ENCODE measurements at places on chromosomes 3 and 15.

DNA sequence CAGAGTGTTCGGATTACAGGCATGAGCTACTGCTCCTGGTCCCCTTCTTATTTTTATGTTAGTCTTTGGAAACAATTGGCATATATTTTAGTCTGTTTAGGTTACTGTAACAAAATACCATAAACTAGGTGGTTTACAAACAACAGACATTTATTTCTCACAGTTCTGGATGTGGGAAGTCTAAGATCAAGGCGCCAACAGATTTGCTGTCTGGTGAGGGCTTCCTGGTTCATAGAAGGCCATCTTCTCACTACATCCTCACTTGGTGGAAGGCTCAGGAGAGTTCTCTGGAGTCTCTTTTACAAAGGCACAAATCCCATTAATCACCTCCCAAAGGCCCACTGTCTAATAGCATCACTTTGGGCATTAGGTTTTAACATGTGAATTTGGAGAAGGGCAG lies 101.0 kb downstream of the APBA2 start:
- DNase-seq = no peak

- no peak for DNase-seq
These were observed 3.1 kb downstream of the CSRNP1 start for GRCh38 chr3:39150148-39150802.

GRCh38 chr15:64249406-64249805 lies 86.6 kb upstream of the PPIB start:
- no peak for DNase-seq

- DNase-seq = no peak
These were observed 660.0 kb downstream of the FHIT start for GRCh38 chr3:60591267-60591666.

DNA sequence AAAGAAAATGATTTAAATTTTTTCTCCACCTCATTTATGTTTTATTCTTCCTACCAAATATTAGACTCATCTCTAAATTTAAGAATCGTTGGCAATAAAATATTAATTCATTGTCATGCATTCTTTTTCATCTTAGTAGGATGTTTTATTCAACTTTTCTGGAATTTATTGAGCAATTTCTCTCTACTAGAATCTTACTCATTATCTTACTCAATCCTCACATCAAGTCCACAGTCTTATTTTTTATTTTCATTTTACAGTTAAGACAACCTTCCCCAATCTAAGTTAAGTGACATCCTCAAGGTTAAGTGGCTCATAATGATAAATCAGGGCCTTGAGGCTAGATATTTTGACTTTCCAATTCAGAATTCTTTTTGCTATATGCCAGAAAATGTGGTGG lies 15.9 kb upstream of the ALDH1A2 start:
- DNase-seq = peak; percentile 43

DNA sequence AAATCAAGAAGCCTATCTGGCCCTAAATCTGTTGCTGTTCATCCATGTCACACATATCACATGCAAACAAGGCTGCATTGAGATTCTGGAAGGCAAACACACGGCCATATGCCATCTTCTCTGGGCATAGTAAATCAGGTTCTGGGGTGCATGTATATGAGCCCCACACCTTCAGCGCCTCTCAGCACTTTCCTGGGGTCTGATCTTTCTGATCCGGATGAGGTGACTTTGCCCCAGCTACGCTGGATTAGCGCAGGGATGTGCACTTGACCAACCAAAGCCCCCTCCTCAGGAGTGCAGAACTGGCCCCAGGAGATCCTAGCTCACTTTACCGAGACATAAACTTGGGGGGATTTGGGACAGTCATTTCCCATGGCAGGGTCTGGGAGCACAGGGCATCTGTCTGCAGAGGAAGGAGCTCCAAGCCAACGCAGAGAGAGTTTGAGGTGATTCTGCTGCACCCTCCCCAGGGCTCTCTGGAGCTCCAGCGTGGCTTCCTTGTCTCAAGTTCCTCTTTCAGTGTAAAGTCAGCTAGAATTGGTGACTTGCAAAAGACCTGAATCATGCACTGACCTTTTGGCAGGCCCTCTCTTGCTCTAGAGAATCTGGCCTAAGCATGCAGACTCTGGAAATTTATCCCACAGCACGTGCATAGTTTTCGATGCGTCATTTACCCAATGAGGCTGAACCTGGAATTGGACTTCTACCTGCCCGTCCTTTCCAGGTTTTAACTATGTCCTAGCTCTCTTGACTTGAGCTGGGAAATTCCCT lies 63.5 kb upstream of the KLF13 start:
- no peak for DNase-seq

GRCh38 chr3:177483182-177483967 lies 286.1 kb upstream of the TBL1XR1 start:
- DNase-seq = no peak

DNA sequence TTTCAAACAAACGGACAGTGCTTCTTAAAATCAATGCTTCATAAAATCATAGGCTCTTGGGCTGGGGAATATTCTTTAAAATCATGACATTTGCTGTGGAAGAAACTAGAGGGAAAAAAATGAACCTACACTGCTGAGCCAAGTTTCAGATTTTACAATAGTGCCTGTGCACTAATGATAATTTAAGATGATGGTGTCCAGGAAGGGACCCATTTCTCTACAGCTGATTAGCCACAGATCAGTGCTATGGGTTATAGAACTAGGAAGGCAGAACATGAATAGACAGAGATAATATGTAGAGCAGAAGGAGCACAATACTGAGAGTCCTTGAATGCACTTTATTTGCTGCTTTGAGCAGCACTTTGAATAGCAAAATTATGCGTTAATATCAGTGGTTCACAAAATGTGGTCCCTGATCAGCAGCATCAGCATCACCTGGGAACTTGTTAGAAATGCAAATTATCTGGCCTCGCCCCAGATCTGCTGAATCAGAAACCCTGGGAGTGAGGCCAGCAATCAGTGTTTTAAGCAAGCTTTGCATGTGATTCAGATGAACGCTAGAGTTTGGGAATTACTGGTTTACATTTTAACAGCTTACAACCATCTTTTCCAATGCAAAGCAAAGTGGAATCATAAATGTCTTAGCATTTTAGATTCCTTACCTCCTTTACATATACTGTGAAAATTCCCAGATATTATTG lies 135.8 kb upstream of the ANKRD28 start:
- no peak for DNase-seq

- DNase-seq = no peak
These were observed 208.8 kb downstream of the STAG1 start for GRCh38 chr3:136543385-136543784.

DNA sequence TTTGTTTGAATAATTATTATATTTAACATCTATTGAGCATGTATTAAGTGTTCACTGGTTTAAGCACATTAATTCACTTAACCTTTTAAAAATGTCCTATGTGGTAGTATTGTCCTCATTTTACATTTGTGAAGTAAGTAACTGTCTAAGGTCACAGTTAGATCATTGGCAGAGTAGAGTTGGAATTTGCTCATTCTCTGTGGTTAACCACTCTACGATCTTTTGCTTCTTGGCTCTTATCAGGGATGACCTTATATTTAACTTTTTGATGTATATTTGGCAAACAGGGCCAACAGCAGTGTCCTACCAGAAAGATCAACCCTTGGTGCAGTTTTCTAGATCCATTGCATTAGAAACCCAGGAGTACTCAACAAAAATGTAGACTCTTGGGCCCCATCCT lies 34.0 kb downstream of the PXK start:
- no peak for DNase-seq

DNA sequence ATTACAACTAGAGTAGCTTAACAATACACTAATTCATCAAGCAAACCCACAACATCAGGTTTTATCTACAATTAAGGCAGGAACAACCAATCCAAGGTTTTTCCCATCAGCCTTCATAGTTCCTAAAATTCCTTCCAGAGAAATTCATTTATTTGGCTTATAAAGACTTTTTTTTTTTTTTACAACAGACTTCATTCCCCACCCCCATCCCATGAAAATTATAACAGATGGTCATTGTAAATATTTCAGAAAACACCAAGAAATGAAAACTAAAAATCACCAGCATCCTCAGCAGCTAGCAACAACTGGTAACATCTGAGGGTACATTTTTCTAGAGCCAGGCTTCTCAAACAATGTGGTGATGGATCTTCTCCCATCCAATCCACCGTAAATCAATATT lies 11.0 kb downstream of the SH3BP5 start:
- DNase-seq = no peak
